Fibroblast of gingiva (primary cell): ENCODE measurements at places on chromosomes 1 and 21.

- DNase-seq: peak; percentile 38
Observed at GRCh38 chr1:214234635-214235025, 46.3 kb upstream of the SMYD2 start.

- peak; percentile 51 for DNase-seq
Observed at GRCh38 chr1:111743679-111744101, 4.5 kb upstream of the INKA2 start.

DNA sequence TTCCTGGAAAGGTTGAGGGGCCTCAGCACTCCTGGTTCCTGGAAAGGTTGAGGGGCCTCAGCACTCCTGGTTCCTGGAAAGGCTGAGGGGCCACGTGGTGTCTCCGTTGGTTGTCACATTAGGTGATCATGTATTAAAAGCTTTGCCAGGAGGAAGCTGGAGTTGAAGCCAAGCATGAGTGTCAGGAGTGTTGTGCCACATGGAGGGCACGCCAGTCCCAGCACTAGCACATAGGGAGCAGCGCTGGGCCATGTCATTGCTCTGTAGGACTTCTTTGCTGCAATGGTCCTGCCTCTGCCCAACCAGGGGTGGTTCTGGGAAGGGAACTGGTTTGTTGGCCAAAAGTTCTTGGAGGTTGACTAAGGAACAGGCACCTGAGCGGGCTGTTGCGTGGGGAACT, 13.3 kb downstream of the ATP5PO start:
- DNase-seq: no peak

DNA sequence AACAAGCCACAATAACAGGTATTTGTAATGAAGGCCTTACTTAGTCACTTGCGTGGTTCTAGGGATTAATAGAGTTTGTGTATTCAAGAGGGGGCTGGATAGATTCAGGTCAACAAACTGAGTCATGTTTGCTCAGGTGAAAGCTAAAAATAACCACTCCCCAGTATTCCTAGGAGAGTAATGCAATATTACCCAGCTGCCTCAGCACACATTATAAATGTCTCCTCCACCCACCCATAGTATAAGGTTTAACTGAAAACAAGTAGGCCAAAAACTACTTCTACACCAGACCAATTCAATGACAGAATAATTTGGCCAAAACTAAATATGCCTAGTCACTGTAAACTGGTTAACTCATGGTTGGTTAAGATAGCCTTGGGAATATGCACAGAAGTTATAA, 34.4 kb downstream of the WLS start:
- DNase-seq: no peak

DNA sequence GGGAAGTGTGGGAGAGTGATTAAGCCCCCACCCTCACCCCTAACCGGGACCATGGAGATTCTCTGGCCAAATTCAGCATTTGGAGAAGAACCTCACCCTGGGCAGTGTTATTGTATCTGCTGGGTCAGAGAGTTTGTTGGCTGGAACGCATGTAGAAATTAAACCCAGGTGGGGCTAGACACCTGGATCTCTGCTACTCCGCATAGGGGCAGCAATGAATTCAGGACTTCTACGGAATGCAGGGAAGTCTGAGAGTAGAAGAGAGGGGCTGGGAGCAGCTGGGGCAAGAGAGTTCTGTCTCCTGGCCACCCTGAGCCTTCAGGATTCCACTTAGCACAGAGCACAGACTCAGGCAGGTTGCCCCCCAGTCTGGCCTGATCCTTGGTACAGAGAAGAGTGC, 3.6 kb upstream of the CRABP2 start:
- DNase-seq: no peak

DNA sequence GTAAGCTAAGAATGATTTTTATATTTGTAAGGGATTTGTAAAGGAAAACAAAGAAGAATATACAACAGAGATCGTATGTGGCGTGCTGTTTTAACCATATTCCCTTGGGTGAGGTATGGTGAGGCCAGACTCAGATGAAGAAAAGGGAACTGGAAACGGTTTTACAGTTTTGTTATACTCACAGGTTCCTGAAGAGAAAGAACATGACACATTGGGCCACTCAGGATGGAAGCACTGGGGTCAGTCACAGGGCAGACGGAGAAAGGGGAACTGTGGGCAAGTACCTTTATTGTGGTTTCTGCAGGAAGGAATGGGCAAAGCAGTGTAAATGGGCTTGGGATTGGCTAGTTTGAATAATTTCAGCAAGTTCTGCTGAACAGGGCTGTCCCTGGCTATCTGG, 177.4 kb downstream of the LBR start:
- no peak for DNase-seq

DNA sequence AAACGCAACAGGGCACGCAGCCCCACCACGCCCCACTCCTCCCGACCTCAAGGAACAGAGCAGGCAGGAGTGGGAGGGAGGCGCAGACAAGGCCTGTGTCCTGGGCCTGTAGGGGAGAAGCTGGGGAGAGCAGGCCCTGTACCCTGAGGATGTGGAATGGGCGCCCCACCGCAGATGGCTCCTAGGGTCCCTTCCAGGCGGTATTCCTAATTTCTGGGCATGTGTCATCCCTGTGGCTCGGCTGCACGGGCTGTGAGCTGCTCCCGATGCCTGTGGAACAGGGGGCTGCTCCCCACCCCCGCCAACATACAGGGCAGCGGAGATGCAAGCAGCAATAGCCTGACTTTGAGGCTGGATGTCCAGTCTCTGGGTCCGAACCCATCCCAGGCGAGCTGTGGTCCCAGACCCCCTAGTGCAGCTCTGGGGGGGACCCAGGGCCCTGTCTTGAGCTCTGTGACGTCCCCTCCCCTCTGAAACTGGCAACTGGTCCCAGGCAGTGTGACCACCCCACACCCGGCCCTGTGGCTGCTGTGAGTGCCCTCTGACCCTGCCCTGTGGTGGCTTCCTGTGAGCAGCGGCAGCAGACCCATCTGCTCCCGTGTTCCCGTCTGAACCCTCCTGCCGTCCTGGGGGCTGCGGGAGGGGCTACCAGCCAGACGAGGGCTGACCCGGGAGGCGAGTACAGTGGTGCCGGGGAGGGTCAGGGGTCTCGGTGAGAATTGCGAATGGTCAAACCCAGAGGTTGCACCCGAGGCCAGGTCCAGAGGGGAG, 13.9 kb upstream of the COL6A2 start:
- no peak for DNase-seq

DNA sequence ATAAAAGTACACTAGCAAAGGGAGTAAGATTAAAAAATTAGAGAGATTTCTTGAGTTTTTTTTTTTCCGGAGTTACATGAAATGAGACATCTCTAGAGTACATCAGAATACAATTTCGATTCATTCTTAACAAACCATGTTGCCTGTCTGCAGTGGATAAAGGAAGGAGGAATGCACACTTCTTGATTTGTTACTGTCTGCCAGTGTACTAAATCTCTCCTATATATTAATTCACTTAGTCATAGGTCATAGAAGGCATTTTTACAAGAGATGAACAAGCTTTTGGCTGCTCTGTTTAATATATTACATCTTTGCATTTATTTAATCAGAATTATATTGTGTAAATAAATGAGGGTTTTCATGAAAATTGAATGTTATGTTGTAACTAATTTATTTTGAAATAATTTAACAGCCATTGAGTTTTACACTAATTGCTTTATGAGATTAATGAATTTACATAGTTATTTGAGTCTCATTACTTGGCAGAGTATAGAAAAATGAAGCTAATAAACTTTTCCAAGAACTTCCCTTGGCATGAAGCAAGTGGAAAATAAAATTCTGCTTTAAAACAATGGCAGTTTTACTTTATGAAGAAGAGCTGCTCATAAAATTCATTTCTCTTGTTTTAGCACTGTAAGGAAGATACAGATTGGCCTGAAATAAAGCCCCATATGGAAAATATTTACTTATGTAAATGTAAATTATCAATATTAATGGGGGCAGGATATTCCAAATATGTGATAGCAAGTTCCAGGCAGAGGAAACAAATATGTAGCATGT, 1284.7 kb downstream of the BRINP3 start:
- no peak for DNase-seq
